ENCODE measurements at places on chromosomes 11 and 22.

- no peak for DNase-seq
Observed at GRCh38 chr11:43975629-43976028, 33.2 kb downstream of the C11orf96 start.

GRCh38 chr22:37328017-37328416, 45.7 kb downstream of the CYTH4 start:
- no peak for DNase-seq

- no peak for DNase-seq
Observed at GRCh38 chr22:45069925-45070324, 60.1 kb upstream of the PHF21B start.

- no peak for DNase-seq
Observed at GRCh38 chr11:74546752-74547151, 45.6 kb upstream of the POLD3 start.

DNA sequence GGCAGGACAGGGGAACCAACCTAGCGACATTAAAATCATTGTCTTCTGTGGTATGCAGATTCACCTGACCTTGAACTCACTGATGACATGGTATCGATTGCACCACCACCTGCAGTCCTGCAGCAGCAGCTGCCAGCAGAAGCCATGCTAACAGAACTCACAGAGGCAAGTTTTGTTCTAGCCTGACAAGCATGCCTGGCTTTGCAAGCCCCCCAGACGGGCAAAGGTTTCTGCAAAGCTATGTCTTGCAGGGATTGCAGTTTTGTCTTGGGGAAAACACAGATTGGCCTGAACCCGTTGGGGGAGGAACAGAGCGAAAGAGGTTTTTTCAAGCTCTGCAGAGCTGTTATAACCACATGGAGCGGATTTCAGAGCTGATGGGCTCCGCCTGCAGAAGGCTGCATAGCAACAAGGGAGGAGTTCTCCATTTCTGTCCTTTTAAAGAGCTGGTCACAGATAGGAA, 221.0 kb downstream of the HIPK3 start:
- no peak for DNase-seq

DNA sequence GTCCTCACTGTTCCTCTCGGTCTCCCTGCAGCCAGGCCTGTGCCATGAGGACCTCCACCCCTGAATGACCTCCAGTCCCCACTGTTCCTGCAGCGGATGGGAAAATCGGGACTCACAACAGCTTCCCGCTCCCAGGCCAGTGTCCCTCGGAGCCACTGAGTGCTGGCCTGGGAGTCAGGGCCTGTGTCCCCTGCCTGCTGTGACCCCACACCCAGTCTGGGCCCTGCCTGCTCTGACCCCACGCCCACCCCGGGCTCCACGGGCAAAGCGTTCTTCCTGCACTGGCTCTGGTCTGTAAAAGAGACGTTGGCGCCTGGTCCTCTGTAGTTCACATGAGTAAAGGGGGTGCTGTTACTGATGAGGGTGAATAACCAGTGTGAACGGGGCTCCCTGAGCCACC, 73.0 kb upstream of the SHISAL1 start:
- DNase-seq, result no peak

DNA sequence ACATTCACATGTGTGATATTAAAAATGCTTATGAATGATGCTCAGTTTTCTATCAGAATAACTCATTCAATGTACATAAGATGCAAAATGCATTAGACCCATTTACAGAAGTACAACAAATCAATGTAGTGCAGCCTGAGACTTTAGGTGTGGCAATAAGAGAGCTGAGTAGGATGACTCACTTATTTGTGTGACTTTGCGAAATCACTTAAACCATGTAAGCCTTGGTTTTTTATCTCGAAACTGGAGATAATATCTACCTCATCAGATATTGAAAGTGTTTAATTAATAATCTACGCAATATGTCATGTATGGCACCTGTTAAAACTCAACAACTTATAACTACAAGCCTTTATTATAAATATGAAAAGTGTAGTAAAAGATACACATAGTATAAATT, 105.7 kb upstream of the LUZP2 start:
- no peak for DNase-seq

- DNase-seq, result no peak
Observed at GRCh38 chr22:43211941-43212433, 25.1 kb upstream of the TTLL12 start.

GRCh38 chr11:9073466-9074225, 17.8 kb downstream of the SCUBE2 start:
- no peak for DNase-seq

- no peak for DNase-seq
Observed at GRCh38 chr22:48780597-48781277, 1046.9 kb downstream of the BRD1 start.

DNA sequence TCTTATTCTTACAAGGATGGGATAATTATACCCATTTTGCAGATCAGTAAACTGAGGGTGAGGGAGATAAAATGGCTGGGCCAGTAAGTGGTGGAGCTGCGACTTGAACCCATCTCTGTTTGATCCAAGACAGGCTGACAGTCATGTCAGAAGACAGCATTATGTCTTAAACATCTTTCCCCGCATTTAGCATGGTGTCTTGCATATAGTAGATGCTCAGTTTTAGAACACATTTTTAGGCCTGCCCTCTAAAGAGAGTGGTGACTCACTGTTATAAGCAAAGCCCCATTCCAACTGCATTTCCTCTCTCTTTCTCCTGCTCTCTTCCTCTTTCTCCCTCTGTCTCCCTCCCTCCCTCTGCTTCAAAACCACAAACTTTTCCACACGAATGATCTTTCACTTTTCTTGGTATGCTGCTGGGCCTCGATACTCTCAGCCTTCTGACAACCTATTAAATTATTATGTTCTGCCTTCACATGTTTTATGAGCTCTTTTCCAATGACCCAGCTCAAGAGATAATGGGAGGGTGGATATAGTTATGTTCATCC, 25.2 kb downstream of the CWC15 start:
- no peak for DNase-seq

- DNase-seq, result no peak
Observed at GRCh38 chr11:61011950-61012736, 40.7 kb downstream of the CD6 start.

- no peak for DNase-seq
Observed at GRCh38 chr11:85749287-85749834, 61.6 kb downstream of the SYTL2 start.

- DNase-seq, result no peak
Observed at GRCh38 chr22:48422900-48423480, 1404.7 kb downstream of the BRD1 start.

- DNase-seq, result no peak
Observed at GRCh38 chr11:119031912-119032280, 1.2 kb upstream of the SLC37A4 start.

GRCh38 chr11:112727341-112727841, 233.8 kb upstream of the NCAM1 start:
- no peak for DNase-seq

- DNase-seq, result no peak
Observed at GRCh38 chr11:65859812-65860277, 388 bp upstream of the MUS81 start.

- DNase-seq, result no peak
Observed at GRCh38 chr11:132960273-132961078, 571.8 kb downstream of the OPCML start.

DNA sequence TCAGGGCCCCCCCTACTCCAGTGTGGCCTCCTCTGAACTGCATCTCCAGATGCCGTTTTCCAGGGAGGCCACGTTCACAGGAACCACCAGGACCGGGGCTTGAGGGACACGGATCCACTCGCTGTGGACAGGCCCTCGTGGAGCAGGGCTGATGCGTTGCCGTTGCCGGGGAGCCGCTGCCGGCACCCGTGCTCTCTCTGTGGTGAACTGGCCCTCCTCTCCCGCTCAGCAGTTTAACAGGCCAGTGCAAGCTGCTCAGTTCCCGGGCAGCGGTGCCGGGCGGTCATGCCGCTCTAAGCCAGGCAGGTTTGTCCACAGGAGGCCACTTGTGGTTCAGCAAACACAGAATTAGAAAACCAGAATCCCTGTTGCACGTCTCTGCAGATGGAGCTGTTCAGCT, 301.6 kb downstream of the TBC1D22A start:
- DNase-seq, result no peak

DNA sequence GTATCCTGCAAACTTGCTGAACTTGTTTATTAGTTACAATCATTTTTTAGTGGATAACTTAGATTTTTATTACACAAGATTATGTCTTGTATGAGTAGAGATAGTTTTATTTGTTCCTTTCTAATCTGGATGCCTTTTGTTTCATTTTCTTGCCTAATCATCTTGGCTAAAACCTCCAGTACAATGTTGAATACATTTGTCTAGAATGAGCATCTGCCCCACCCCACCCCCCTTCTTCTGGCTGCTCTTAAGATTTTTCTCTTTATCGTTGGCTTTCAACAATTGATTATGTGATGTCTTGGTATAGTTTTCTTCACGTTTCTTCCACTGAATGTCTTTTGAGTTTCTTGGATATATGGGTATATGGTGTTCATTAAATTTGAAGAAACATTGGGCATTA, 37.3 kb upstream of the TUB start:
- DNase-seq, result no peak

GRCh38 chr11:125871391-125872137, 15.9 kb upstream of the HYLS1 start:
- DNase-seq, result no peak

- DNase-seq, result no peak
Observed at GRCh38 chr22:35637254-35637653, 11.0 kb upstream of the APOL6 start.

DNA sequence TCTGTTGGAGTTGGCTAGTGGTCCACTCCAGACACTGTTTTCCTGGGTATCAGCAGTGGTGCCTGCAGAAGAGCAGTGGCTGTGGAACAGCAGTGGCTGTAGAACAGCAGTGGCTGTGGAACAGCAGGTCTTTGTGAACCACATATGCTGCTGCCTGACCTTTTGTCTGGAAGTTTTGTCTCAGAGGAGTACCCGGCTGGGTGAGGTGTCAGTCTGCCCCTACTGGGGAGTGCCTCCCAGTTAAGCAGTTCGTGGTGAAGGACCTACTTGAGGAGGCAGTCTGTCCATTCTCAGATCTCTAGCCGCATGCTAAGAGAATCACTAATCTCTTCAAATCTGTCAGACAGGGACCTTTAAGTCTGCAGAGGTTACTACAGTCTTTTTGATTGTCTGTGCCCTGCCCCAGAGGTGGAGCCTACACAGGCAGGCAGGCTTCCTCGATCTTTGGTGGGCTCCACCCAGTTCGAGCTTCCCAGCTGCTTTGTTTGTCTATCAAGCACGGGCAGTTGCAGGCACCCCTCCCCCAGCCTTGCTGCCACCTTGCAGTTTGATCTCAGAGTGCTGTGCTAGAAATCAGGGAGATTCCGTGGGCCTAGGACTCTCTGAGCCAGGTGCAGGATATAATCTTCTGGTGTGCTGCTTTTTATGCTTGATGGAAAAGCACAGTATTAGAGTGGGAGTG, 89.1 kb upstream of the TRIM48 start:
- DNase-seq, result no peak

DNA sequence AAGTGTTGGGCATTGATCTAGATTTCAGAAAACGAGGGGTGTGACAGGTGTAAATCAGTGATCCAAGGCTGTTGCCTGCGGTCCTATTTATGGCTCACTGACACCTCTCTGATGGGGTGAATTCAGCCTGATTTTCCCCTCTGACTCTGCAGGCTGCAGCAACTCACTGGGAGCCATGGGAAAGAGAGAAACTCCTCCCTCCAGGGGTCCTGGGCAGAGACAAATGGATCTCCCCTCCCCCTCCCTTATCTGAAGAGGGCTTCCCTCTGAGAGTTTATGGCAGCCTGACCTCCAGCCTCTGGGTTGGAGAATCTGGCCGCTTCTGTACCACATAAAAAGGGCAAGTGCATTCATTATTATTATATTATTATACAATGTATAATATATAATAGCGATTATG, 1.8 kb upstream of the PKNOX2 start:
- DNase-seq, result no peak

DNA sequence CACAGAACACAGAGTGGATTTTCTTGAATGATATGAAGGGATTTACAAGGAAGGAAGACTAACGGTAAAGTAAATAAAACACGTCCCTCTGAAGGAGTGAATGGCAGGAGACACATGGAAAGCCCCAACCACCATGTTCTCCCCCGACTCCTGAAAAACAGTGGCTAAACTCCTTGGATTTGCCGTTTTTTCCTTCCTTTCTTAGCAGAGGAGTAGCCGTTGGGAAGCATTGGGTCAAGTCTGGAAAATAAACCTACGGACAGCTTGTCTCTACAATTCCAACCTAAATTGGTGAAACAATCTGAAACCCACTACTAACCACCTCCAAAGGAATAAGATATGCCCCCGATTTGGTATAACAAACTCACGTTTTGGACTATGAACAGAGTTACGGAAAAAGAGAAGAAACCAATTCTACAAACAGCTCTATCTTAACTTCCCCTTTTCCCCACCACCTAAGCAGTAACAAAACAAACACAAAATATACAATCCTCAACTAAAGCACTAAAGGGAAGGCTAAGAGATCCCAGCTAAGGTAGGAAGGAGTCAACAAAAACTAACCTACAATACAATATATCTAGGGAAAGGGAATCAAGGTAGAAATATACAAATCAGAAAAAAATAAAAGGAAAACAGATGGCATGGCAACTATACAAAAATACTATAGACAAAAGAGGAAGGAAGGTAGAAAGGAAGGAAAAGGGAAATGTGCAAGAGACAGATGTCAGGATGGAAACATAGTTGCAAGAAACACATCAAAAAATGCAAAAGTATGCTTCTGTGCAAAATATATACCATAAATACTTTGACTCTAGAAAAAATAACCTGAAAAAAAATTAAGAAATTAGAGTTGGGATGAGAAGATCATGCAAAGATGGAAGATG, 43.8 kb upstream of the LYVE1 start:
- no peak for DNase-seq

GRCh38 chr22:36968249-36968964, 50.8 kb downstream of the TST start:
- no peak for DNase-seq

- no peak for DNase-seq
Observed at GRCh38 chr11:62153087-62153395, 29.2 kb downstream of the INCENP start.

DNA sequence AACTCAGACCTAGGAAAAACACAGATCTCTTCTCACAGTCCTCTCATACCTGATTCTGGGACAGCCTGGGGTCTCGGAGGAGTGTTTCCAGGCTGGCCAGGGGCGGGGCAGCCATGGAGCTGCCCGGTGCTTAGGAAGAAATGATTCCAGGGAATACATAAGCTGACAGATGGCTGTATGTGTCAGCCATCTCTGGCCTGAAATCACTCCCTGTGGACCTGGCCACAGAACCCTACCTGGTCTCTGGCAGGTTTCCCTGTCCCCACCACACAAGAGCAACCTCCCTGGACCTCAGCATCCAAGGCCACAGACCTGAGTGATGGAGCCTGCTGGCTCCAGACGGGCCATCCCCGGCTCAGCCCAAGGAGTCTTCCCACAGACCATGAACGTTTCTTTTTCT, 10.0 kb downstream of the GGA1 start:
- DNase-seq, result no peak

GRCh38 chr11:63521896-63522295, 14.7 kb upstream of the PLAAT4 start:
- no peak for DNase-seq

- DNase-seq, result no peak
Observed at GRCh38 chr11:128616161-128616560, 28.8 kb upstream of the ETS1 start.

DNA sequence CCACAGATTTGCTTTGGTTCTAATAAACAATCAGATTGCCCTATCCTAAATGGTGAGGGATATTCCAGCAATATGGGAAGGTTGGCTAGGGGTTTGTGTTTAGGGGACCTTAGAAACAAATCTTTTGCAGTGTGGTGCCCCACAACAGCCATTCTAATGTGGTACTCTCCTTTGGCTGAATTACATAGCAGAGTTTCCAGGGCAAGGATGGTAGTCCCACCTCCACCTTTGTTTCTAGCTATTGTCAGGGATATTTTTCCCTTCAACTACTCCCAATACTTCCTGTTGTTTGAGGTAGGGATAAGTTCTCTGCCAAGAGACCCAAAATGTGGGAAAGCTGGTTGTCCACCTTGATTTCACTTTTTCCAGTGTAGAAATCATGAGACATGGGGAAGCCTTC, 494.7 kb upstream of the CHORDC1 start:
- no peak for DNase-seq

Data from GM12891 (cell line).